ENCODE measurements at places on chromosomes 1 and 21.

GRCh38 chr1:17697458-17697857 lies 57.7 kb upstream of the ACTL8 start:
- DNase-seq: no peak

GRCh38 chr1:1206376-1206965 lies at the start of gene TNFRSF18:
TNFRSF18 (minus strand) TSS chr1:1206592; CDS start chr1:1206571, 21 bp downstream.
- no peak for DNase-seq

- no peak for DNase-seq
These were observed 8.3 kb downstream of the DISP3 start for GRCh38 chr1:11487196-11487751.

DNA sequence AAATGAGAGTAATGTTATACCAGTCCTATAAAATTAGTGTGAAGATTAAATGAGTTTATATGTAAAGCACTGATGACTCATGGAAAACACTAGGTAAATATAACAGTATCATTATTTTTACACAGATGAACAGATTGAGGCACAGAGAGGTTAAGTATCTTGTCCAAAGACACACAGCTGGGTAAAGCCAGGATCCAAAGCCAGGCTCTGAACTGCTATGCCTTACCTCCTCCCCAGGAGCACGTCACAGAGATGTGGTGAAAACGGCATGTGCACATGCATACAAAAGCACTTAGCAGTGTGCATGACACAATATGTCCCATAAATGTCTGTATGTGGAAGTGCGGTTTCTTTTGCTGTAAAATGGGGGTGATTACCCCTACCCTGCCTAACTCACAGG lies 56.9 kb downstream of the MAN1C1 start:
- DNase-seq: no peak

- no peak for DNase-seq
These were observed 152.4 kb downstream of the RWDD3 start for GRCh38 chr1:95386371-95386770.

DNA sequence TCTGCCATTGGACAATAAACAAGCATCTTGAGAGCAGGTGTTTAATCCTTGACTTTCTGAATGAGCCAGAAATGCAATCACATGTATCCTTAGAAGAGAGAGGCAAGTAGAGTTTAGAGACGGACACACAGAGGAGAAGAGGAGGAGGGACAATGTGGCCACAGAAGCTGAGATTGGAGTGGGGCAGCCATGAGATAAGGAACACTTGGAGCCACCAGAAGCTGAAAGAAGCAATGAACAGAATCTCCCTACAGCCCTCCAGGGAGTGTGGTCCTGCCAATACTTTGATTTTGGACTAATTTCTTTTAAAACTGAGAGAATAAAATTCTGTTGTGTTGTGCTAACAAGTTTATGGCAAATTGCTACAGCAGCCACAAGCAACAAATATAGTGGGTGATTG lies 141.0 kb downstream of the ATP6V1G3 start:
- no peak for DNase-seq

DNA sequence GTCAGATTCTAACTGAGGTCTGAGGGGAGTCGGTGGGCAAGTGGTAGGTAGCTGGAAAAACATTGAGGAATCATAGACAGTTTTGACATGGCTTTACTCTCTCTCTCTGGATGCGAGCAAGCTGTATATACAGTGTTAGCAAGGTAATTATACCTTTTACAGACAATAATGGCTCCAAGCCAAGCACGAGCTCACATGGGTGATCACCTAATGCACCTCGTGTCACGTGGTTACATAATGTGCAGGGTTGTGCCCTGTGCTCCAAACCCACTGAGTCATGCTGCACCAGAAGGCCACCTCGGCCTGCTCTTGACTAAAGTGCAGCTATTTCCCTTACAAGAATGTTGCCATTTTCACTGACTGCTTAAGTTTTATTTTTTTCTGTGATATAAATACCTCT lies 7.6 kb upstream of the CLCA2 start:
- no peak for DNase-seq

- DNase-seq: no peak
These were observed 19.8 kb upstream of the UAP1 start for GRCh38 chr1:162541619-162542141.

- DNase-seq: no peak
These were observed 371 bp upstream of the ODF2L start for GRCh38 chr1:86396498-86396890.

DNA sequence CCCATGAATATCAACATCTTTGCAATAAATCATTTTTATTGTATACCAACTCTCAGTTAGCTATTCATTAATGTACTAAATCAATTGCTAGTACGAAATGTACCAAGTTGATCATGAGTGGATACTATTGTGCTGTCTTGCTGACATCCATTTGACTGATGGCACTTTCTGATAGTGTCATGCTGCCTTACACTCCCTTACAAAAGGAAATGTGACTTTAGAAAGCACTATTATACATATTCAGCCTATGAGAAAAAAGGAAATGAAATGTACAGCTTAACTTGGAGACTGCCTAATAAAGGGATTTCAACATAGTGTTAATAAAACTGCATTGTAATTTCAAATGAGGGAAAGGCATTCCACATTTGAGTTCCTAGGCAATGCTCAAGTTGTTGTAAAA lies 52.2 kb downstream of the PLA2G4A start:
- no peak for DNase-seq

DNA sequence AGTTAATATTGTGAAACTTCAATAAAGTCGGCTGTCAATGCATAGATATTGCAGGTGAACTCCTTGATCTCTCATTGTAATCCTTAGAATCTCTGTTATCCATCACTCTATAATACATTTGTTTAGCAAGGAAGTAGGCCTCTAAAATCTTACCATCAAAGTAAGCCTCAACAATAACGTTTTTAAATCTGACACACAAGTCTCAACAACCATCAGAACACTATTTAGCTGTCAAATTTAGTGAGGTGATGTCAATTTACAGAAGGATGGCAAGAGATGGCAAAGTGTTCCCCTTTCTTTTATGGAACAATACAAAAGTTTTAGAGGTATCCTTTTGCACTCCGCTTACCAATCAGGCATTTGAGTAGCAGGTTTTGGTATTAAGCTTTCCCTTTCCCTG lies 67.6 kb downstream of the RWDD3 start:
- no peak for DNase-seq

DNA sequence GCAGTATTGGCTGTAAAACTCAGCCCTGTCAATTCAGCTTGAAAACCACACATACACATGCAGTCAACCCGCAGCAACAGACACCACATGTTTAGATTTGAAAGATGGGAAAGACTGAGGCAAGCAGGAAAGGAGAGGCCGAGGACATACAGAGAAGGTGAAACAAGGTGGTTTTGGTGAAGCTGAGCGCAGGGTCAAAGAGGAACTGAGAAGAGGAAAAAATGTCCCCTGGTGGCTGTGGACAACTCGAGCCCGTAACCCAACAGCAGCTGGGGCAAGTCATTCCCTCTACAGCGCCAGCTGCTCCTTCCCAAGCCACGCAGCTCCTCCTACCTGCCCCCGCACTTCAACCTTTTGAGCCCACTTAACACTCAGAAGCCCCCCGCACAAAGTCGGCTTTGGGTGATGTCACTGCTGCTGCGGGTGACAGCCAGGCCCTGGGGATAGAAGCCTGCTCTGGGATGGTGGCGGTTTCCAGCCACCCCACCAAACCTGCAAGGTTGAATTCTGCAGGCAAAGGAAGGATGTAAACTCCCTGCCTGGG lies 63.0 kb downstream of the KCNN3 start:
- no peak for DNase-seq
